ENCODE measurements at places on chromosomes 5 and 9. TPM values are rescaled to one million over a fixed set of nuclear protein-coding genes. Genes with fewer than 3 reads are reported as not detected.

TLE4 gene
- total RNA-seq: 76.9 TPM

RASGEF1C gene
- total RNA-seq: not detected

C9orf50 gene
- not detected for total RNA-seq

GRCh38 chr9:93124793-93125192, 9.3 kb downstream of the NINJ1 start:
- no peak for DNase-seq

DNA sequence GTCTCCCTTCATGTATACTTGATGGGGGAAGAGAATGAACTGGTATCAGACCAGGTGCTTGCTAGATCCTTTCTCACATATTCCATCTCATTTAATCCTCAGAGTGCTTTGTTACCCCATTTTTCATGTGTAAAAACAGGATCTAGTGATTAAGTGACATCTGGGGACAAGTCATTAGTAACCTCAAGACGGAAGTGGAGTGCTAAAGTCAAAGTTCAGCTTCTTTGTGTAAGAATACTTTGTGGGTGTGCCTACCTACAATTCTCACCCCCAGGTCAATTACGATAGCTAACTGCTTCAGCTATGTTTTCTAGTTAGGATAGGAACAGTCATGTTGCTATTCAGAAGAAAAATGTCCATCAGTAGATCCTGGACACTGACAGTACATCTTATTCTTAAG, 3.1 kb upstream of the FAM120AOS start:
- DNase-seq: no peak

DNA sequence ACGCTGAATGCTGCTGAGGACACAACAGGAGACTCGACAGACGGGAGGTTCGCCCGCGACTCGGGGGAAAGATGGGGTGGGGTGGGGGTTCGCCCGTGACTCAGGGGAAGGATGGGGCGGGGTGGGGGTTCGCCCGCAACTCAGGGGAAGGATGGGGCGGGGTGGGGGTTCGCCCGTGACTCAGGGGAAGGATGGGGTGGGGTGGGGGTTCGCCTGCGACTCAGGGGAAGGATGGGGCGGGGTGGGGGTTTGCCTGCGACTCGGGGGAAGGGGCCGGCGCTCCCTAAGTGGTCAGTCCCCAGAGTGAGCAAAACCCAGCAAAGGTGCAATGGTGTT, 2.2 kb downstream of the LCN6 start:
- DNase-seq: no peak

DNA sequence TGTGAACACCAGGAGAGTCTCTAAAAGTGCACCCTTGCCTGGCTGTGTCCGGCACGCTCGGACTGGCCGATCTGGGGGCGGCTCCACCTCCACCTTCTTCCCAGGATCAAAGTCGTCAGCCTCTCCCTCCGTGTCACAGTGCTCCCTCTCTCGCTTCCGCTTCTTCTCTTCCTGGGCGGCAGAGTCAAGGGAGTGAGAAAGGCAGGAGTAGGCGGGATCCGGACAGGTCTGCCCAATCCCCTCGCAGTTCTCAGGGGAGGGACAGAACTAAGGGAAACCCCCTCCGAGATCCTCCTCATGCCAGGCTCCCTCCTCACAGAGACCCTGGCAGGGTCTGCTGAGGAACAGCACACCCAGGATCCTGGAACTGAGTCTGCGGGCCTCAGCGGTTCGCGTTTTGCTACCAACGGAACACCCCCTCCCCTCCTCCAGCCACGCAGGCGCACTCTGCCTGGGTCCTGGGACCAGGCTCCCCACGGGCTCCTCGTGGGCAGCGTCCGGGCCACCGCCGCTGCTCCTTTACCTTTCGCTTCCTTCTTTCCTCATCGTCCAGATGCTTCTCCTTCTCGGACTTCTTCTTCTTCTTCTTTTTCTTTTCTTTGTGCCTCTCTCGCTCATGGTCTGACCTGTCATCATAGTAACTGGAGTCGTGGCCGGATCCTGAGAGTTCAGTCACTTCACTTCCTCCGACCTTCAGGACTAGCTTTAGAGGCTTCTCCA, 1.3 kb downstream of the BRD9 start:
- no peak for DNase-seq

- DNase-seq: no peak
Observed at GRCh38 chr5:35608881-35609779, 8.5 kb upstream of the SPEF2 start.

- peak; percentile 89 for DNase-seq
Observed at GRCh38 chr9:38018958-38019602, 49.9 kb downstream of the SHB start.

DNA sequence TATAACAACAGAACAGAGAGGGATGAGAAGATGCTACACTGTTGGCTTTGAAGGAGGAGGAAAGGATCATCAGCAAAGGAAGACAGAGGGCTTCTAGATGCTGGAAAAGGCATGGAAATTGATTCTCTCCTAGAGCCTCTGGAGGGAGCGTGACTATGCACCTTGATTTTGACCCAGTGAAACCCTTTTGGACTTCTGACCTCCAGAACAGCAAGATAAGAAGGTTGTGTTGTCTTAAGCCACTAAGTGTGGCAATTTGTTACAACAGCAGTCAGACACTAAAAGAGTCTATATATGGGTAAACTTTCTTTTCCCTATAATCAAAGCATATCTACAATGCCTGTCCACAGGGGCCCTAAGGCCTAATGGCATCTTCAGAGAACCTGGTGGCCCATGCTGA, 56.1 kb upstream of the MVB12B start:
- no peak for DNase-seq

Measured in IMR-90 (cell line).